ENCODE measurements at places on chromosomes 5 and 9. TPM values are rescaled to one million over a fixed set of nuclear protein-coding genes. Genes with fewer than 3 reads are reported as not detected.

DNA sequence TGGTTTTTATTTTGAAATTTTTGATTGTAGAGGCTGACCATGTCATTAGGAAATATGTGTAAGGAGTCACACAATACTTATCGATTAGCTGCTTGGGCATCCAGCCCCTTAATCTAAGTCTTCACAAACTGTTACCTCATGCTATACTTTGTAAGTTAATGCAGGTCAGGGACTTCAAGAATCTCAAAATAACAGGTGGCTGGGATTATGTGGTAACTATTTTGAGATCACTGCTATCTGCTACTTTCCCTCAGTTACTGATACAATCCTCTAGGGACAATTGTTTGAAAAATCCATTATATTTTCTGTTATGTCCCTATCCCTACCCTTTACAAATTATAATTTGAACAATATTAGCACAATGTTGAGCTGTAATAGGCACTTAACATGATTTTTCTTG is 21.7 kb downstream of the FTMT start:
- DNase-seq: no peak

The PCDHA12 gene
- not detected for total RNA-seq

GRCh38 chr5:68450245-68450852 is 234.8 kb downstream of the PIK3R1 start:
- DNase-seq: no peak

The ALDH1A1 gene
- total RNA-seq: 0.26 TPM

The TEK gene
- total RNA-seq: not detected

The RNF20 gene
- total RNA-seq: 53.5 TPM

The SLC6A19 gene
- not detected for total RNA-seq

DNA sequence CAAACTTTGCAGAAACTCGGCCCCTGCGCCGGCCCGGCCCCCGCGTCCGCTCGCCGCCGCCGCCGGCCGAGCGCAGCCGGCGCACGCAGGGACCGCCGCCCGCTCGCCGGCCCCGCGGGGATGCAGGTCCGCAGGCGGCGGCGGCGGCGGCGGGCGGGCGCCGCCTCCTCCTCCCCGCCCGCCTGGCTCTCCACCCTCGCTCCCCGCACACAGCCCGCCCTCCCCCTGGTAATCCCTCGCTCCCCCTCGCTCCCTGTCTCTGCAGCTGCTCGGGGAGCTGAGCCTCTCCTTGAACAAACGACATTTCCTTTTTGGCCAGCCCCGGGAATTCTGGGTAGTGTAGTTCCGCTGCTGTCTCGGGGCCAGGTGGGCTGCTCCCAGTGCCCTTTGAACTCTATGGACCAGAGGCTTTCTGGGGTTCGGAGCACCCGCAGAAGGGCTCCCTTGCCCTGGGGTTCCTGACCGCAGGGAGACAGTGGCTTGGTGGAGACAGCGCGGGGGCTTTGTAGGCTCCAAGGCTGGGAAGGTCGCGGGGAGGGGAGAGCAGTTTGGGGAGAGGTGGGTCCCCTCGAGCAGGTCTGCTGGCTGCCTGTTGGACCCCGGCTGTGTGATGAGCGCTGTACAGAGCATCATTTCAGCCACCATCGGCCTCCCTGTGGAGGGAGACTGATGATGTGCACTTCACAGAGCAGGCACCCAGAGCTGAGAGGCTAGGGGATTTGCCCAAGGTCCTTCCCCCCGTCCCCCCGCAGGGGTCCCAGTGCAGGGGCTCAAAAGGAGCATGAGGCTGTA is 1.8 kb upstream of the FAM78A start:
- DNase-seq: peak; percentile 59

- no peak for DNase-seq
These were observed 16.3 kb upstream of the DPM2 start for GRCh38 chr9:127953768-127954505.

DNA sequence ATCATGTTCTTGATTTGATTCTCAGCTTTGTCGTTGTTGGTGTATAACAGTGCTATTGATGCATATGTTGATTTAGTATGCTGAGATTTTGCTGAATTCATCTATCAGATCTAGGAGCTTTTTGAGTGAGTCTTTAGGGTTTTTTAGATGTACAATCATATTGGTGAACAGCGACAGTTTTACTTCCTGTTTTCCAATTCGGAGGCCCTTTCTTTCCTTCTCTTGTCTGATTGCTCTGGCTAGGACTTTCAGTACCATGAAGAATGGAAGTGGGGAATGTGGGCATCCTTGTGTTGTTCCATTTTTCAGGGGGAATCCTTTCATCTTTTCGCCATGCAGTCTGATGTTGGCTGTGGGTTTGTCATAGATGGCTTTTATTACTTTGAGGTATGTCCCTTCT is 100.4 kb downstream of the SGCD start:
- DNase-seq: no peak

- no peak for DNase-seq
These were observed 47.6 kb upstream of the HOMER1 start for GRCh38 chr5:79561525-79561893.

The FOXE1 gene
- not detected for total RNA-seq

The FOXD4 gene
- 0.22 TPM for total RNA-seq

GRCh38 chr5:142700566-142700965 is 14.7 kb upstream of the FGF1 start:
- no peak for DNase-seq

The ZDHHC11 gene
- 7.2 TPM for total RNA-seq

- DNase-seq: no peak
These were observed 271.3 kb upstream of the DMRT1 start for GRCh38 chr9:570187-570586.

- no peak for DNase-seq
These were observed 93.7 kb upstream of the IL6ST start for GRCh38 chr5:56088431-56088949.

The ADAMTSL1 gene
- not detected for total RNA-seq

DNA sequence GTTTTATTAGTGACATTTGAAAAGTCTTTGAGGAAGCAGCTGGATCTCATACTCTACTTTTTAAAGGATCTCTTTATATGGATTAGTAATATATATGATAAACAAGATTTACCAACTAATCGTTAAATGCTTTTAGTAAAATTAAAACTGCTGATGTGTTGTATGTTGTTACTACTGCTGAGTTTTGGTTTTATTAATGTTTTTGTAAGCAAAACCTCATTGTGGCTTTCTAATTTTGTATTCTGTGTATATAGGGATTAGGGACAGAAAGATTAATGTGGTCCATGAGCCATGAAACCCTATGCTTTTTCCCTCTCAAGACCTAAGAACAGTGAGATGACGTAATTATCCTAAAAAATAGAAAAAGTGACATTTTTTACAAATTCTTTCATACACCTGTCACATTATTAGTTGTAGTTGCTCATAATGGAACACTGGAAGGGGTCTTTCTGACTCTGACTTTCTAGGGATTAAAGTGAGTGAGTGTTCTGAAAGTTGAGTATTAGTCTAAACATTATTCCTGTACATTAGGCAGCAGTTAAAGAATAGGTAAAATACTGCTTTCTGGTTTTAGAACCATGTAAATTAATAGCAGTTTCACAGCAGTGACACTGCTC is 85.9 kb downstream of the SLC12A2 start:
- no peak for DNase-seq

GRCh38 chr5:108418197-108418596 is 36.3 kb upstream of the FBXL17 start:
- no peak for DNase-seq

DNA sequence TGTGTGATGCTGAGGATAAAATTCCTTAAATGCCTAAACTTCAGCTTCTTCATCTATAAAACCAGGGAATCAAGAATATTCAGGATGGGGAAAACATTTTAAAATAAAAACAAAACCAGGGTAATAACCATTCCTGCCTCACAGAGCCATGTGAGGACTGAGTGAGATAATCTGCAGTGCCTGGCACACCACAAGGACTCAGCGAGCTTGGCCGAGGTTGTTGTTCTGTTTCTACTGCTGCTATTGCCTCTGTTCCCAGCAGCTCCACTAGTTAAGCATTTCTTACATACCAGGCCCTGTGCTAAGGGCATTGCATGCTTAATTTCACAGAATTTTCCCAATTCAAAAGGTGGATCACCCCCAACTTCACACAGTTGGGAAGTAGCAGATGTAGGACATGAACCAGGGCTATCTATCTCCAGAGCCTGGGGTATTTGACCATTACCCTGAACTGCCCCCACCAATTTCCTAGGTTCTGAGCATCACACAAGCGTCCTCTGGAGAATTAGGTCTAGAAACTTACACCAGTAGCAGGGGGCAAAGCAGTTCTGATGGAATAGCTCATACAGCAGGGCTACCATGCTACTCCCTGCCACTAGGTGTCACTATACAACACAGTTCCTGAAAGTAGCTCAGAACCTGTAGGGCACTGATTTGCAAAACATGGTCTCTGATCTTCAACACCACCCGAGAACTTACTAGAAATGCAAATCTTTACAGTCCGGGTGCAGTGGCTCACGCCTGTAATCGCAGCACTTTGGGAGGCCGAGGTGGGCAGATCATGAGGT is 74.3 kb downstream of the LRSAM1 start:
- DNase-seq: no peak

DNA sequence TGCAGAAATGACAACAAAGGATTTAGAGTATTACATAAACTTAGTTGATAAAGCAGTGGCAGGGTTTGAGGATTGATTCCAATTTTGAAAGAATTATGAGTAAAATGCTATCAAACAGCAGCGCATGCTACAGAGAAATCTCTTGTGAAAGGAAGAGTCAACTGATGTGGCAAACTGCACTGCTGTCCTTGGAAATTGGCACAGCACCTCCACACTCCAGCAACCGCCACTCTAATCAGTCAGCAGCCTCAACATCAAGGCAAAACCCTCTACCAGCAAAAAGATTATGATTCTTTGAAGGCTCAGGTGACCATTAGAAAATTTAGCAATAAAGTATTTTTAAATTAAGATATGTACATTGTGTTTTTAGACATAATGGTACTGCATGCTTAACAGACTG is 66.4 kb downstream of the AUH start:
- no peak for DNase-seq

DNA sequence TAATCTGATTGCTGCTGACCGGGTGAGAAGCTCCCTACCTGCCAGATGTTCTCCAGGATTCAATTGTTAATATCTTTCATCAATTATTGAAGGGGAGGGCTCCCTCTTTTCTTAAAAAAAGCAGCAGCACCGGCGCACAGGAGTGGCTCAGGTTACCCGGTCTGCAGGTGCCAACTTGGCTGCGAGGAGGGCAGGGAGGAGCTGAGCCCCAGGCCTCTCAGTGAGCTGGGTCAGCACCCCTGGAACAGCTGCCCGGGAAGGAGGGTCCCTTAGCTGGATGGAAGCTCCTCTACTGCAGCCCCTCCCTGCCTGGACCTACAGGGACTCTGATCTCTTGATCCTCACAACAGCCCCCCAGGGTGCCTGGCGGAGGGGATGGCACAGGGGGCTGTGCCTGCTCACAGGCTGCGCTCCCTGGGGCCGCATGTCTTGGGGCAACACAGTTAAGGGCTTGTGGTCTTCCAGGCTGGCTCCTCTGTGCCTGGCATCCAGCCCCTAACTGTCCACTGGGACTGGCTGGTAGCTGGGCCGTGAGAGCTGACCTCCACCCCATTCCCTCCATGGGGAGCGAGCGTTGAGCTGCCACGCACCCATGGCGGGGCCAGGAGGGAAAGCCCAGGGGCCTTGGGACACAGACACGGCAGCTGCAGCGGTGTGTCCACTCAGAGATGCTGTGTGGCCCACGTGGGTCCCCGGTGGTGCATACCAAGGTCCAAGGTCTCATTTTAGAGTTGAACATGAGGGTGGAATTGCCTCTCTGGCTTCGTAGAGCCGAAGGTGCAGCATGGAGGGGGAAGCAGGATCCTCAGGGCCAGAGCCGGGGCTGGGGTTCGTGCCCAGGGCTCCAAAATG is 28.6 kb upstream of the TMEM250 start:
- no peak for DNase-seq

DNA sequence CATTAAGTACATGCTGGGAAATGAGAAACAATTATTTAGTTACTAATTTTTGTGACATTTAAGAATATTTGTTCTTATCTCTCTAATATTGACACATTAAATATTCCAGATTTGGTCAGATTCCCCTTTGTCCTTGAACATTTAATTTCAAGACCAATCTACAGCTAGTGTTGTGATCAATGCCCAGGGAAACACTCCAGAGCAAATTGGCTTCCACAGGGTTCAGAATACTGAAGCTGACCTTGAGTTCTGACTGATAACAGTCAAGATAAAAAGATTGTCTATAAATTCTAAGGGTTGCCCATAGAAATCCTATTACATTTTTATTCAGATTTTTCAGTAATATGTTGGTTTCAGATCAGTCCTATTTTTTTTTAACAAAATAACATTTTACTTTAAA is 31.3 kb downstream of the ZFYVE16 start:
- DNase-seq: no peak

- DNase-seq: no peak
These were observed 65.5 kb downstream of the ARHGEF28 start for GRCh38 chr5:73691302-73692080.

DNA sequence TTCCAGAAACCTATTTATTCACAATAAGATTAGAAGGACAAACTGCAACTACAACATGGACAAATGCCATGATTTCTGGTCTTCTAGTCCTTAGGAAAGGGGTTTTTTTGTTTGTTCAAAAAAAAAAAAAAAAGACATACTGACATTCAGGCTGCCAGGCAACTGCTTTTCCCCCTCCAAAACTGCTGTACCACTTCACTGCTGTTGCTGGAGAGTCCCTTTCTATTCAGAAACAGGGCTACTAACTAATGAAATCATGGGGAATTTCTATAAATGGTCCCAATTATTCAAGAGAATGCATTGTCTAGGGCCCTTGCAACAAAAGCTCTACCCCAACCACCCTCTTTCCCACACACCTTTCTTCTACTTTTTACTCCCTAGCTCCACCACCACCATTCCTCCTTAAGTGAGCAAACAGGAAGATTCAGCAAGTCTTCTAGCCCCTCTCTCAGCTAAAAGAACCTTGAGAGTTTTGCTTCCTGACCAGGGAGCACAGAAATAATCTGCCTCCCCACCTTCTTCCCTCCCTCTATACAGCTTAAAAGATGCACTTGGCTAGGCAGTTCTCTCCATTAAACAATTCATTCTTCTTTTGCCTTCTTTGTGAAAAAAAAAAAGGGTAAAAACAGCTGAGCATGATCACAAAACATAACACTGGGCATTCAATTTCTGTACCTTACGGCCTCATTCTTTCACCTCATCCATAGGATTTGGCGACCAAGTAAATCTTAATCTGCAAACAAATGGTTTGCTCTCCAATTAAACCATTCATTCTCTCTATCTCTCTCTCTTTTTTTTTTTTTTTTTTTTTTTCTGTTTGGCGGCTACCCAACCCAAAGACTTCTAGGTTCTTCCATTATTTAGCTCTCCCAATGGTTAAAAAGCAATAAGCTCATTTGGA is 13.8 kb downstream of the ZNF608 start:
- no peak for DNase-seq

GRCh38 chr9:131020388-131020787 is 11.4 kb downstream of the LAMC3 start:
- no peak for DNase-seq

DNA sequence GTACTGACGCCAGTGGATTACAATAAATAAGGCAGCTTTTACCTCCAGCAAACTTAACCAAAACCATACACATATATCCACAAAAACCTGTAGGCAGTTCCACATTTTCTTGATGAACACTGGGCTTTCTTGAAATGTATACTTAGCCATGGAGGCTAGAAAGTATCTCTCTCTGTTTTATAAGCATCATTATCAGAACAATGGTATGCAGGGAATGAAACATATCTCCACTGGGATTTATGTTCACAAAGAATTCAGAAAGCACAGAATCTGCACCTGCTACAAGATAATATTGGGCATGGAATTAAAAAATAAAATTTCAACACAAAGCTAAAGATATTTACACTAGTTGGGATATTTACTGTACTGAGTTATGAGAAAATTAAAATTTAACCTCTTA is 126.1 kb upstream of the RASA1 start:
- DNase-seq: no peak

Data from CD8-positive, alpha-beta memory T cell (primary cell).